Central memory CD8-positive, alpha-beta T cell (primary cell): ENCODE measurements at places on chromosomes 5 and 9.

GRCh38 chr9:130292106-130292505, 26.5 kb downstream of the HMCN2 start:
- DNase-seq = no peak

GRCh38 chr5:165244407-165244806, 1739.0 kb downstream of the MAT2B start:
- DNase-seq = no peak

- DNase-seq = no peak
Observed at GRCh38 chr9:71752352-71752751, 16.0 kb downstream of the CEMIP2 start.

DNA sequence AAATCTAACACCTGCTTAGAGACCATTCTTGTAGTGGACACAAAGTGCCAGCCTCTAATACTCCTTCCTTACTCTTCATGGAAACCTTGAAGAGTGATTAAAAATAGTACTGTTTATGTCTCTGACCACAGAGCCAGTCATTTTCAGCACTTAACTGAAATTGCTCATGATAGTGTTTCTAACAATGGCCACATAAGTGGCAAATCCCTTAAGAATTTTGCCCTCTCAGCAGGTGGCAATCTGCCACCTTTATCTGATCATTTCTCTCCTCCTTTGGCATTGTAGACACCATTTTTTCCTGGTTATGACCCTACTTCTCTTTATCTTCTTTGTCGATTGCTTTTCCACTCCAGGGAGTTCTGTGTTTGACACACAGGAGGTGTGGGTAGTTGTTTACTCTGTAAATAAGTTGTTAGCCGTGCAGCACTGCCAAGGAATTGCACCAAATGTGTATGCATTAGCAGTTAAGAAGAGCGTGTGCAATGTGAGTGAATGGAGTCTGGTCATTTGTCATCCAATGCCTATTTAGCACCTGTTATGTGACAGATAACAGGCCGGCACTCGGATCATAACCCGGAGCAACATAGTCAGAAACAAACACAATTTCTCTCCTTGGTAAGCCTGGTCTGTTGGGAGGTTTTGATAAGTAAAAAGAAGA, 36.8 kb upstream of the STARD4 start:
- DNase-seq = no peak

- no peak for DNase-seq
Observed at GRCh38 chr5:66440202-66440680, 156.0 kb upstream of the MAST4 start.

GRCh38 chr5:40442346-40442745, 237.4 kb upstream of the PTGER4 start:
- no peak for DNase-seq

- no peak for DNase-seq
Observed at GRCh38 chr5:103216137-103216536, 42.4 kb upstream of the MACIR start.

- no peak for DNase-seq
Observed at GRCh38 chr9:126703866-126704156, 90.1 kb downstream of the LMX1B start.

GRCh38 chr5:100872408-100873190, 30.5 kb downstream of the ST8SIA4 start:
- no peak for DNase-seq

GRCh38 chr9:131421691-131422090, 27.8 kb downstream of the PRRC2B start:
- no peak for DNase-seq

GRCh38 chr5:56977822-56978221, 25.9 kb upstream of the MIER3 start:
- no peak for DNase-seq

- no peak for DNase-seq
Observed at GRCh38 chr5:161235569-161235968, 311.0 kb downstream of the GABRB2 start.

GRCh38 chr5:72523960-72524582, 16.9 kb upstream of the ZNF366 start:
- no peak for DNase-seq

DNA sequence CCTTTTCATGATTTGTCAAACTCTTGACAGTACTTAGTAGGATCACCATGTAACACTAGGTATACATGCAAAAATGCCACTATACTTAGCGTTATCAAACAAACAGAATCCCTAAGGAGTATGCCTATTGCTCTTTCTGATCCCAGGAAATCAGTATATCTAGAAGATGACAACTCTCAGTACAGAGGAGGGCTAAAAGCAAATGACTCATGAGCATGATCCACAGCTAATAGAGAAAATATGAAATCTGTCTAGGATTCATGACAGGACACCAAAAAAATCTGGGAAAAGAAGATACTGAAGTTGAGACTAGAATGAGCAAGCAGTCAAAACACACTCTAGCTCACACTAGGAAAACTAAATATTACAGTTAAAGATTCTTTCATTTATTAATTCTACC, 89.2 kb downstream of the RAPGEF6 start:
- DNase-seq = no peak

- no peak for DNase-seq
Observed at GRCh38 chr5:146626936-146627335, 110.9 kb upstream of the GPR151 start.

GRCh38 chr5:159826351-159827214, 89.7 kb upstream of the ADRA1B start:
- no peak for DNase-seq

DNA sequence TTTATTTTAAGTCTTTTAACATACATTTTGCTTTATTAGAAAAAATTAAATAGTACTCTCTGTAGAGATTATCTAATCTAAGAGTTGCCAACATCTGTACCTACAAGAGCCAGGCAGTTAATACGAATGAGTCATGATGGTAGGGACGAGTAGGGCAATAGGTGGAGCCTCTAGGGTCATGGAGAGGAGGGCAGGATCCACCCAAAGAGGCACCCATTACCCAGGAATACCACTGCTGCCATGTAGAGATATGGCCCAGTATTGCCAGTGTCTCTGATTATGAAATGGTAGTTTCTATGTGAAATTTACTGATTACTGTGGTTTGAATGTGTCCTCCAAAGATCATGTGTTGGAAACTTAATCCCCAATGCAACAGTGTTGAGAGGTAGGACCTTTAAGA, 170.4 kb downstream of the PIK3R1 start:
- no peak for DNase-seq

DNA sequence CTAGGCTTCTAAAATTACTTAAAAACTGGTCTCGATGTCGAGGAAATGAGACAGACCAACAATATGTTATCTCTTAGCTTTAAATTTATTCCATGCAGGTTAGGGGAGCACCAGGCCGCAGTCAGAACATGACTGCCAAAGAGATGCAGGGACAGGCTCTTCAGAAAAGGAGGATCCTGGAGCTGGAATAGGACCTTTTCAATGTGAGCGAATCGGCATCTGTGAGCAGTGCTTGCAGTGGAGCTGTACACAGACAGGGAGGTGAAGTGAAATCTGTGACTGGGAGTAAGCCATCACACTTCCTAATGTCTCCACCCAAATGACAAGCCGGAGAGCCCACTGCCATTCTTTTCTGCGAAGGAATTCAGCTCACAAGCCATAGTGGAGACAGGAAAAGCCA, 78.2 kb downstream of the EFNA5 start:
- no peak for DNase-seq

- DNase-seq = no peak
Observed at GRCh38 chr9:115668521-115668920, 485.1 kb upstream of the PAPPA start.

GRCh38 chr9:35771534-35771933, 17.5 kb upstream of the MSMP start:
- DNase-seq = no peak

DNA sequence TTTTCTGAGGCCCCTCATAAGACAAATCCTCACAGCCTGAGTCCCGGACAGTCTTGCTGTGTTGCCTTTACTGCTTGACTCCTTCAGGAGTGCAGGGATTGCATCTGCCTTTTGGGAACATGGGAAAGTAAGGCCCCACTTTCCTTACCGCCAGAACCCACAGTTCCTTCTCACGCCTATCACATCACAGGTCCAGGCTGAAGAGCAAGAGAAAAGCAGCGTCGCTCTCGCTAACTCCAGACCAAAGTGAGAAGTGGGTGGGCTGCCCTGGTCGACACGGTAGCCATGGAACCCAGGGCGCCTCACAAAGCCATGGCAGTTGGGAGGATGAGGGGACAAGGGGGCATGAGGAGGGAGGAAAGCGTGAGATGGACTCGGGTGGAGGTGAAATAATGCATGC, 7.9 kb upstream of the ZDHHC11 start:
- DNase-seq = no peak

DNA sequence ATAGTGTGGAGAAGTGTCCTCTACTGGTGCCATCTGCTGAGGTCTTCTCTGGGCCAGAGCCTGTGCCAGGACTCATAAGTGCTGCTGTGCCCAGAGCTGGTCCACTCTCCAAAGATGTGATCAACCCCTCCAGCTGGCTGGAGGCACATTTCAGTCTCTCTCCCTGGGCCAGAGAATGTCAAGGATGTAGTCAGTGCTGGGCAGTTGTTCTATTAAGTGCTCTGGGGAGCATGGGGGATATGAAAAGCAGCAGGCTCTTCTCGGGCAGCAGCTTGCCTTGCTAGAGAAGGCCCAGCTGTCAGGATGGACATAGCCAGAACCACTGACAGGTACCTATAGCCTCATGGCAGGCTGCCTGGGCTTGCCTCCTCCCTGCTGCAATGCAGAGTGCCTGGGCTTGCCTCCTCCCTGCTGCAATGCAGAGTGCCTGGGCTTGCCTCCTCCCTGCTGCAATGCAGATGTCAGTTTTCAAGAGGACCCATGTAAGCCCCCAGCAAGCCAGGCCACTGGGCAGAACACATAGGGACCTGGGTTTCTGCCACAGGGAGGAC, 157.2 kb upstream of the PANK3 start:
- no peak for DNase-seq

DNA sequence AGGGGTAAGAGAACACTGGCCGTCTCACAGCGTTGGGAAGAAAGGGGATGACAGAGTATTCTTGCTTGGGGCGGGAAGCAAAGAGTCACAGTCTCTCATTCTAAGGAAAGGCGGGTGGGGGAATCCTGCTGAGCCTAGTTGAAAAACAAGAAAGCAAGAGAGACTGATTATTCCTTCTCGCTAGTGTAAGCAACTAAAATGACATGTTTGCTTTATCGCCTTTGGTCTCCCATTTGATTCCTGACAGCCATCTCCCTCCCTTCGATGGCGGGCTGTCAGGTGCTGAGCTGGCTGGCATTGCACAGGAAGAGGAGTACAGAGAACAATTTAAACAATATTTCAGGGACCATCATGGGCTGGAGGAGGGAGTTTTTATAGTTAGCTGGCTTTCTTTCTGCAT, 331.3 kb downstream of the ASTN2 start:
- no peak for DNase-seq

- no peak for DNase-seq
Observed at GRCh38 chr9:137756045-137756744, 121.4 kb upstream of the CACNA1B start.

- no peak for DNase-seq
Observed at GRCh38 chr9:108377382-108377781, 478.4 kb downstream of the ACTL7B start.
